Activated CD8-positive, alpha-beta memory T cell treated with anti-CD3 and anti-CD28 coated beads for 1 hour (primary cell): ENCODE measurements at places on chromosomes 11 and 22.

GRCh38 chr11:76634886-76635285 is 35.7 kb downstream of the LRRC32 start:
- no peak for DNase-seq

- DNase-seq = no peak
These were observed 424.5 kb upstream of the B3GAT1 start for GRCh38 chr11:134836561-134836960.

GRCh38 chr11:47991266-47991830 is 11.0 kb downstream of the PTPRJ start:
- DNase-seq = no peak

DNA sequence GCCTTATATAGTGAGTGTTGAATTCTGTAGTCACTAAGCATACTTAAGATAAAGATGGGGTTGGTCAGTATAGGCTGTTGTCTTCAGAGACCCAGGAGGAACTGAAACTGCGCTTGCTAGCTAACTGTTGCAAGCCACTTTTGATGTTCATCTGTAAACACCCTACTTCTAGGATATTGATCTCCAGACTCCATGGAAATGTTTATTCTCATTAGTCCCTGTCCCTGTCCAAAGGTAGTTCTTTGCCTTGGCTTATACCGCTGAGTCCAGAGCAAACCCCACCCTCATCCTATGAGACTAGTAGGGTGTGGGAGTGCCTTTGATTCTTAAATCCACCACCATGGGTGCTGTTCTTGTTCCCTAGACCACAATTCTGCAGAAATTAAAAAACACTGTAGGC is 36.4 kb downstream of the DEPDC5 start:
- DNase-seq = no peak

DNA sequence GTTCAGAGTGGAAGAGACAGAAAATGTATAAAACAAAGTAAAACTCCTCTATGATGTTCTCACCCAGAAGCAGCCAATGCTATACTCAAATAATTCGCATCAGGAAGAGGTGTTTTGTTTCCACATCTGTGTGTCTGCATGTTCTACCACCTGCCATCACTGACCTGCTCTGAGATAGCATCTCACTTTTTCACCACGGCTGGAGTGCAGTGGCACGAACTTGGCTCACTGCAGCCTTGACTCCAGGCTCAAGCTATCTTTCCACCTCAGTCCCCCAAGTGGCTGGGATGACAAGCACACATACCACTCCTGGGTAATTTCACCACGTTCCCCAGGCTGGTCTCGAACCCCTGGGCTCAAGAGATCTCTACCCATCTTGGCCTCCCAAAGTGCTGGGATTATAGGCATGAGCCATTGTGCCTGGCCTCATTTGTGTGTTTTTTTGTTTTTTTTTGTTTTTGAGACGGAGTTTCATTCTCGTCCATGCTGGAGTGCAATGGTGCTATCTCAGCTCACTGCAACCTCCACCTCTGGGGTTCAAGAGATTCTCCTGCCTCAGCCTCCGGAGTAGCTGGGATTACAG is 14.4 kb downstream of the TALDO1 start:
- DNase-seq = no peak

- no peak for DNase-seq
These were observed 38.1 kb upstream of the ADA2 start for GRCh38 chr22:17257121-17258001.

DNA sequence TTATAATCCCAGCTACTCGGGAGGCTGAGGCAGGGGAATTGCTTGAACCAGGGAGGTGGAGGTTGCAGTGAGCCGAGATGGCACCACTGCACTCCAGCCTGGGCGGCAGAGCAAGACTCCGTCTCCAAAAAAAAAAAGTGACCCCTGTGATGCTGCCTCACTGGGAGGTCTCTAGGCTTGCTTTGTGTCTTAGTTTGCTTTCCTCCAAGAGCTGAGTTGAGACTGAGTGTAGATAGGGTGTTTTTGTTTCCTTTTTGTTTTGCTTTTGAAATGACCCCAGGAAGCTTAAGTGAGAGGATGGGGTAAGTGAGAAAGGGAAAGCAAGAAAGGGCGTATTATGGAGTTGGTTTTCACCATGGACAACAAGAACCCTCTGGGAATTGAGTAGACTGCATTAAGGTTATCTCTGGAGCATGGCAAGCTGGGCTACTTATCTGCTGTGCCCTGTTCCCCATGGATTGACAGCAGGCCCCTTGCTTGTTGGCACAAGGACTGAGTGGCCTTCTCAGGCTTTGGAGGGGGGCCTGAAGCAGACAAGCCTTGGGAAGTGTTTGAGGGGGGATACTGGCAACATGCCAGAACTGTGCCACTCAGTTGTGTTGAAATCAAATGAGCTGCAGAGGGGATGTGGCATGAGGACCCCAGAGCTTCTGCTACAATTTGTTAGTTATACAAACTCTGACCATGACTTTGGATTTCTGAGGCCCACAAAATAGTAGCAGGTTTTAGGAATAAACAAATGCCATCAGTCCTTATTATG is 300.6 kb upstream of the C11orf87 start:
- no peak for DNase-seq

DNA sequence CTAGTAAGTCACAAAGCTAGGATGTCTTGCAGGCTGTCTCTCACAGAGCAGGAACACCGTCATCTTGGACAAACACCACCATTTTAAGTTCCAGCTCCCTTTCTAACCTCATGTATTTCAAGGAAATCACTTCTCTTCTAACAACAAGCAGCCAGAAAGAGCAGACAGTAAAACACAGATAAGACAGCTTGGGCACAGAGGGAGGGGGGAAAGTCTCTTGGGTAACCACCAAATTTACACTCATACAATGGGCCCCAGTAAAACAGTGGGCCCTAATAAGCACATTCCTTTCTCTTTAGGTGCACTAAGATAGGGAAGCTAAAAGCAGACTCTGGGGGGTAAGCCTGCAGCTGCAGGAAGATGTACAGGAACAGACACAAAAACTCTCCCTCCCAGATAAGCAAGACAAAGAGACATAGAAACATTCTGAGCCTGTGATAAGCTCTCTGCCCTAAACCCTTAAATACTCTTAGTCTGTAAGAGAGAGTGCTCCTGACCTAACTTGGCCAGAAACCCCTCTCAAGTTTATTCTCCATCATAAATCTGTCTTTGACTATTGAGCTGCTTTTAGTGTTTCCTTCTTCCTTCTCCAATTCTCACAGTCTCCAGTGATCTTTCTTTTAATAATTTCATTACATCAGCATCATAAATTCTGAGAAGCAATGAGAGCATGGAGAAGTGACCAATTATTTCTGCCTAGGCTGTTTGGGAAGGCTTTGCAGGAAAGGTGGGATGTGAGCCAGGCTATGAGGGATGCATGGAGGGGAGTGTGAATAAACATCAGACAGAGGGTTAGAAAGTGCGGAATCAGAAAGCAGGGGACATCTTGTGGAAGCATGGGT is 7.4 kb downstream of the OR10D3 start:
- no peak for DNase-seq

GRCh38 chr11:123304828-123305466 is 109.9 kb upstream of the CLMP start:
- no peak for DNase-seq

GRCh38 chr11:111388842-111389241 is 9.8 kb upstream of the POU2AF1 start:
- DNase-seq = no peak

- DNase-seq = no peak
These were observed 820.5 kb downstream of the BRD1 start for GRCh38 chr22:49007013-49007653.

- DNase-seq = no peak
These were observed 213.0 kb upstream of the NARS2 start for GRCh38 chr11:78787696-78788095.

- DNase-seq = peak; percentile 78
These were observed 58.2 kb upstream of the FTH1 start for GRCh38 chr11:62025487-62026105.

GRCh38 chr11:111978028-111978771 is 41.1 kb downstream of the DIXDC1 start:
- DNase-seq = no peak

DNA sequence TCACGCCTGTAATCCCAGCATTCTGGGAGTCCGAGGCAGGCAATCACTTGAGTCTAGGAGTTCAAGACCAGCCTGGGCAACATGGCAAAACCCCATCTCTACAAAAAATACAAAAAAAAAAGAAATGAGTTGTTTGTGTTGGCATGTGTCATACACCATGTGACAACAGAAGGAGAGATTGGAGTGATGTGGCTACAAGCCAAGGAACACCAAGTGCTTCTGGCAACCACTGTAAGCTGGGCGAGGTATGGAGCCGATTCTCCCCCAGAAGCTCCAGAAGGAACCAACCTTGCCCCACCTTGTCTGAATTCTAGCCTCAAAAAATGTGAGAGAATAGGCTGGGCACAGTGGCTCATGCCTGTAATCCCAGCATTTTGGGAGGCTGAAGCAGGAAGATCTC is 39.1 kb upstream of the SLC35C1 start:
- no peak for DNase-seq

DNA sequence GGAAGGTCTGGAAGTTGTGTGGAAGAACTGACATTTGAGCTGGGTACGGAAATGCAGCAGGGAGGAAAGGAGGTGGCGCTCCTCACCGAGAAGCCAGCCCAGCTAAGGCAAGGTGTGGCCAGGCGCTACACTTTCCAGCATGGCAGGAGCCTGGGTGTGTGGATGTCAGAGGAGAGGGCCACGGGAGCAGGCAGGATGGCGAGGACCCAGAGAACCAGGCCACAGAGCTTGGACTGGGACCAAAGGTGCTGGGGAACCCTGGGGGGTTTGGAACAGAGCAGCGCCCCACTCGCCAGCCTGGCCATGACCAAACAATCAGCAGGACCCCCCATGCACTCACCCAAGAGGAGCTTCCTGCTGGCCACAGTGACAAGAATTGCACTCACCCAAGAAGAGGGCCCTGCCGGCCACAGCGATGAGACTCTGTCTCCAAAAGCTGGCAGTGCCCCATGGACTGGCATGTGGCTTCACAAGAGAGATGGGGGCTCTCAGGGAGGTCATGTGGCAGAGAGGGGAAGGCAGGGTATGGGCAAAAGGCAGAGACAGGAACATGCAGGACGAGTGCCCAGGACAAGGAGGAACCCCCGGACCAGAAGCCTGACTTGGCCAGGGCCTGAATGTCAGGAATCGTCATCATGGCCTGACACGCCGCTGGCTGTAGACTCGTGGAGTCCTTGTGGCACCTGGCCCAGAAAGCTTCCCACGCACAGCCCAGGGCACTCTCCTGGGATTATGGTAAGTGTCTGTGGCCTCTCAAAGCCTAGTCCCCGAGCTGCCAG is 45.4 kb downstream of the IGF2 start:
- no peak for DNase-seq

- no peak for DNase-seq
These were observed 3.9 kb downstream of the CBL start for GRCh38 chr11:119210050-119210449.

DNA sequence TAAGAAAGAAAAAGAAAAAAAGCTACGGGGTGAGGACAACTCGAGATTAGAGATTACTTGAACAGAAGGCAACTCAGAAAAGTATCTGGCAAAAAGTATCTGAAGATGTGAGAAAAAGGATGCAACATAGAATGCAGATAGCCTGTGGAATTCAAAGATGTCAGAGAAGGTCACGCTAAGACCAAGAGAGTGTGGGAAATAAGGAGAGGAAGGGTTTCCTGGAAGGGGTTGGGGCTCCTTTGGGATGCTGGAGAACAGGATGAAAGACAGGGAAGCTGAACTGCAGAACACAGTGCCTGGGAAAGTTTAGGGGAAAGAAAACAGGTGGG is 1.2 kb downstream of the GUCY1A2 start:
- no peak for DNase-seq

DNA sequence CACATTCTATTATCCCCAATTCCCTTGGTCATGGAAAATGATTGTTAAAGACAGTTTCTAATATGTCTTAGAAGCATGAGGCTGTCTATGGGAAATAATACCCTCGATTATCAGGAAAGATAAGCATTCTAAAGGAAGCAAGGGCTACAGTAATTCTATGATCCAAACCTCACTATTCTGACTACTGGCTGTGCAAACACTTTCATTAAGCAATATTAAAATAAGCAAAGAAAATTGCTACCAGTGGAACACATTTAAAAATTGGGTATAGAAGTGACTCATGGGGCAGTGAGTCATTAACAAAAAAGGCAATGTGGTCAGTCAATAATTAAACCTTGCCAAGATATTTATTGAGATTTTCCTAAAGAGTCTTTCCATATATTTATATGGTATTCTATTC is 1415.2 kb upstream of the TENM4 start:
- no peak for DNase-seq

- no peak for DNase-seq
These were observed 7.9 kb upstream of the TPP1 start for GRCh38 chr11:6626971-6627761.

GRCh38 chr11:27619039-27619574 is 81.1 kb downstream of the BDNF start:
- DNase-seq = no peak

DNA sequence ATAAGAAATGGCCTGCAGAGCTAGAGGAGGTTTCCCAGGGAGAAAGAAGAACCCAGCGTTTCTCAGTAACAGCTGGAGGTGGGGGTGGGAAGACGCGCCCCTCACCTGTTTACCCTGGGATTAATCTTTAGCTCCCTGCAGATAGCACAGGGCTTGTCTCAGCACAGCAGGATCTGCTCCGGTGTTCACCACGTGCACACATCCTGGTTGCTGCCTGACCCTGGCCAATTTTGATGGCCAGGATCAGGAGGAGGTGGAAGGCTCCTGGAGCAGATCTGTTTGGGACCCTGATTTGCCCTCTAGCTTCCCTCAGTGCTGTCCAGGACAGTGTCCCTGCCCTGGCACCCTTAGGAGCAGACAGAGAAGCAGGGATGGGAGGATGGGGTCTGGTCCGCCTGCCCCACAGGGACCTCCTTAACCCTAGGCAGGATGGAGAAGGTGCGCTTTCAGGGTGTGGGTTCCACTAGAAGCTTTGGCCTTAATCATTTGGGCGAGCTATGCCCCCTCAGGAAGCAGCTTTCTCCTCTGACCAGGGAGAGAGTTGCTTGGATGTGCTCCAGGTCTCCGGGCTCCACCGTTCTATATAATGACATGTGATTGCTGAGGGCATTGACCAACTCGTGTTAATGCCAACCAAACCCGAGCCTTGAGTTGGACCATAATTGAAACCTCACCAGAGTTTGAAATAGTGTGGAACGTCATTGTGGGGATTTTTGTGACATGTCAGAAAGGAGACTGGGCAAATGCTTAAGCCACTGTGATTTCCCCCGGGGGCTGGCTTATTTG is 19.3 kb downstream of the UPB1 start:
- no peak for DNase-seq

DNA sequence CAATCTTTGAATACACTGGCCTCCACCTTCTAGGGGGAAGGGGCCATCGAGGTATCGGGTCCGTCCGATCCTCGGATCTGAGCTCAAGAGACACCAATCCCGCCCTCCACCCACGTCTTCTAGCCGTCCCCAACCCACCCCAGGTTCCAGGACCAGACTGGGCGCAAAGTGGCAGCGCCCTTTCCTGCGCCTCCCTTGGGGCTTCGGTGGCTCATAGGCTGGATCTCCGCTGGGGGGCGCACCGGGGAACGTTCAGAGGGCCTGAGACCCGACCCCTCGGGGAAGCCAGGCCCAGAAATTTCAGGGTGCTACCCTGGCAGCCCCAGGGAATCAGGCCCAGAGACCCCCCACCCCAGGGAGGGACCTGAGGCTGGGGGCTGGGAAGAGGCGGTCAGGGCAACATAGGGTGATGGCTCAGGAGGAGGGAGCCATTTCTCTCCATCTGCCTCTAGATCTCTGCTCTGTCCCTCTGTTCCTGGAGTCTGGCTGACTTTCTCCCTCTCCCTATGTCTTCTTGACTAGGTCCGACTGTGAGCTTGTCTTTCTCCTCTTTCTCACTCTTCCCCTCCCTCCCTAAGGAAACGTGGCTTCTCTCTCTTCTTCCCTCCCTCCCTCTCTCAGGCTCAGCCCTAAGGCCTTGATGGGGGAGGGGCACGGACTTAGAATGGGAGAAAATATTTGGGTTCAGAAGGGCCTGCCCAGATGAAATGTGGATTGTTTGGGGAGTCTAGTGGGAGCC is 1.1 kb downstream of the CREB3L1 start:
- DNase-seq = no peak
